ENCODE measurements at places on chromosomes 2 and 18. TPM values are rescaled to one million over a fixed set of nuclear protein-coding genes. Genes with fewer than 3 reads are reported as not detected.

- no peak for DNase-seq
Observed at GRCh38 chr2:16855183-16855582, 189.5 kb upstream of the CYRIA start.

DNA sequence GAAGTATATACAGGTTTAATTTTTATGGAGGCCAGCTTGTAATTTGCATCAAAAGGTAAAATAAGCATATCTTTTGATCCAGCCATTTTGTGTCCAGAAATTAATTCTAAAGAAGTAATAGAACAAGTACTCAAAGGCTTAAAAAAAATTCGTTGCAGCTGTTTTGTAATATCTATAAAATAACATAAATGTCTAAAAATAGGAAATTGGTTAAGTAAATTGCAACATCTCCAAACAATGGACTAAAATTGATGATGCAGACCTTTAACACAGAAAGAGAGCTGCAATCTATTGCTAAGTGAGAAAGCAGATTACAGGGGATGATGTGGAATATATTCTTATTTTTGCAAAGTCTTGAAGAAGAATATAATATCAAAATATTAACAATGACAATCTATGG is 19.4 kb downstream of the AAK1 start:
- no peak for DNase-seq

- DNase-seq: no peak
Observed at GRCh38 chr2:21406386-21406785, 282.6 kb downstream of the TDRD15 start.

GRCh38 chr2:240926516-240927389 is 20.6 kb downstream of the CROCC2 start:
- DNase-seq: peak; percentile 14

GRCh38 chr18:46199515-46200147 is 95.4 kb downstream of the HAUS1 start:
- no peak for DNase-seq

- no peak for DNase-seq
Observed at GRCh38 chr2:111205774-111206173, 85.1 kb downstream of the BCL2L11 start.

Gene PROC
- total RNA-seq: not detected

Gene DNAH7
- 3.6 TPM for total RNA-seq

All from omental fat pad (tissue), 4 donors.